ENCODE measurements at places on chromosomes 7 and 10.

DNA sequence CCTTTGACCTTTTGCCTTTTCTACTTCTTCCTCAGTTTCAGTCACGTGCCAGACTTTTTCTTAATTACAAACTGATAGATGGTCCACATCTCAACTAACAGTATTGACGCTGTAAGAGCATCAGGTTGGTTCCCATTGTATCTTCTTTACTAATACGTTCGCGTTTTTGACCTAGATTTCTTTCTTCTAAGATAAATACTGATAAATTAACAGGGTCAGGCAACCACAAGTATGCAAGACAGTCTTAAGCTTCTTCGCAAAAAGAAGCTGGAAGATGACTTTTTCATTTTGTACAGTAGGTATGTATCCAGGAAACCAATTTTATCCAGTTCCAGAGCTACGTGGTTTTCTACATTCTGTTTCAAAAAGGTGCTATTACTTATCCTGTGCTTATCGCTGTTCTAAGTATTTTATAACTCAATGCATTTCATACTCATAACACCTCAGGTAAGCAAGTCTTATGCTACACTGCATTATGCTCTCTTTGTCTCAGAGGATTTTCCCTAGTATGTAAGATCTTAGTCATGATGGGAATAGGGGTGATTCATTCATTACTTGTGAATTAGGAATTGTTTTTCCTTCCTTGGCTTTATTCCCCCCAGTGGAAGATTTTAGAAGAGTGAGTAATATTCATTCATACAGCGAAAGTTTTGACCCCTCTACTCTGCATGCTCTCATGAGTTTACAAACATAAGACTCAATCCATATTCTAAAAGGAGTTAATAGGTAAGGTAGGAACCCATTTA lies 955 bp downstream of the DUS4L start:
- DNase-seq = no peak

DNA sequence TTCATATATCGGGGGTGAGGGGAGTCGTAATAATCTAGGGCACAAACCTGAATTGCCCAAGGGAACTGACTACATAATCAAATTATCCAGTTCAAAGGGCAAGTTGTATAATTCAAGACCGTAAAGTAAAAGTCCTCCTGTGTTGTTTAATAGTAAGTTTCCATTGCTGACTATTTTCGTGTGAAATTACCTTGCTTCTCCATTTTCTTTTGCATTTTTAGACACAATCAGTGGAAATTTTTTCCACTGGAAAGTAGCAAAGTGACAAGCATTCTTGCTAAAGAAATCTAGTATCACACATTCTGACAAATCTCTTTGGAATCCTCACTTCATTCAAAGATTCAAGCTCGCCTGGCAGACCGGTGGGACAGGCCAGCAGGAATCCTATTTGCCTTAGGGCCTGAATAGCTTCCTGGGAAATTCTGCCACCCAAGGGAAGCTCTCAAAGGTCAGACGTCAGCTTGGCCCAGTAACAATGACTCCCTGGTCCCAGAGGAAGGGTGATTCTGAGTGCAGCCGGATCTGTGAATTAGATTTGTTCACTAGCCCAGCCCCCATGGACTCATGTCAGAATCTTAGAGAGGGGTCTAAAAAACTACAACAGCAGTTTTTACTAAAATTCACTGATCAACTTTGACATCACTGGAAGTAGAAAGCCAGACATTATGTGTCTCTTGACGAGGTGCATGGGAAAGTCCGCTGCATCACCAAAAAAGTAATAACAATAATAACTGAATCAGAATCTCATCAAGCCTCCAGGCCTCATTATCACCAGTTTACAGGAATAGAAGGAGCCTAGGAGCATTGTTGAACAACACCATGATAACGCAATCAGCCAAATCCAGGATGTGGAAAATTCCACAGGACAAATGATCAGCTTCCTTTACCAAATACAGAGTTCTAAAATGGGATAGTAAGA lies 161.0 kb downstream of the SKIDA1 start:
- DNase-seq = no peak

DNA sequence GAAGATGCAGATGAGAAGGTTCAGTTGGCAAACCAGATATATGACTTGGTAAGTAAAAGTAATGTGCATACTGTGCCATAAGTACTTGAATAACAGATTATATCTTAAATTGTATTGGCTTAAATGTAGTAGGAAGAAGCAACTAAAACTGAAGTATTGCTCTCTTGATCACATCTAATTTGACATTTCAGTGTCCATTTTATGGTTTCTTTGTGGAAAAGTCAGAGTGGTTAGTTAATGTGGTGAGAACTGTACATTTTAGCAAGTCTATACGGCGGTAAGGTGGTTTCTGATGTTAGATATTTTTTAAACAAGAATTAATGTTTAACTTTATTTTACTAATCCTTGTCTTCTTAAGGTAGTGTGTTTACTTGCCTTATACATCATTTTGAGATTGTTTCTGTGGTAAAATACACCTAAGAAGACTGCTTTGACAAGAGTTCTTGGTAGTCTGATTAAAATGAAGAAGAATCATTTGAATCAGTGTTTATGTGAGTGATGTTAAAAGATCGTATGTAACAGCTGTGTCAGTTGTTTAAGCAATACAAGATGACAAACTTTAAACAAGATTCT lies 5.1 kb downstream of the ING3 start:
- no peak for DNase-seq

DNA sequence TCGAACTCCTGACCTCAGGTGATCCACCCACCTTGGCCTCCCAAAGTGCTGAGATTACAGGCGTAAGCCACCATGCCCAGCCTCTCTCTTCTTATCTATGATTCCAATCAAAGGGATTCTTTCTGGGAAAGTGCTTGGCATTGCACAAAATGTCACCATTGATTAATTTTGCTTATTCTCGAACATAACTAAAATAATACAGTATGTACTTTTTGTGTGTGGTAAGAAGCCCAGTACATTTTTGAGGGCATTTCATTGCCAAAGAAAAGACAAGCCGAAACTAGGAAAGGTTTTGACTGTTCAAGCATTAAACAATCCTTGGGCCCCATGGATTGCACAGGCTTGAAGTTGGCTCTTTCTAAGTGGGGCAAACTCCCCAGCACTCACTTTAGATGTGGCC lies 18.3 kb upstream of the CACUL1 start:
- DNase-seq = no peak

DNA sequence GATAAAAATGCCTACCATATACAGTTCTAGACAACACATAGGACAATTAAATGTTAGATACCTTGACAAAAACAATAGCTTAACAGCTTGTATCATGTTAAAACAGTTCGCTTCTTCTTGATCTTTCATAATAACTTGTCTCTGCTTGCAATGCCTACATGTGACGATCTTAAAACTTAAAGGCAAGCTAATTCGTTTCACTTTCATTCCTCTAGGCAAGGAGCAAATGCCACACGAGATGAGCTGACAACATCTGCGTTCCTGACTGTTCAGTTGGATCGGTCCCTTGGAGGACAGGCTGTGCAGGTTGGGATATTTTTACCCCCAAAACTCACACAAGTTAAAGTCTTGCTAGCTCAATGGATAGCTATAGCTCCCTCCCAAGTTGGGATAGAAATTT lies 51.6 kb upstream of the ARL4A start:
- no peak for DNase-seq

DNA sequence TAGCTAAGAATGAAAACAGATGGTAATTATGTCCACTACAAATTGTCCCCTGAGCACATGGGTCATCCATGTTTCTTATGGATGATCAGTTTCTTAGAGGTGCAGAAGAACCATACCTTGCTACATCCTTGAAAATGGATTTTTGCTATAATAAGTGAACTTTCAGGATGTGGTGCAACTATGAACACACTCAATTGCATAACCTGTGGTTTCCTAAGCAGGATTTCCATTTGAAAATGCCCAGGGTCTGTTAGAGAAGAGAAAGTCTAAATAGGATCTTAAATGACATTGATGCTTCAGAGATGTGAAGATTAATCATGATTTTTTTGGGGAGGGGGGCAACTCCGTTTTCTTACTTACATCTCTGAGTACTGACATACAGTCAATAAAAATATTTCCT lies 39.6 kb upstream of the CACNB2 start:
- no peak for DNase-seq

- no peak for DNase-seq
Observed at GRCh38 chr7:157297185-157297584, 39.6 kb upstream of the DNAJB6 start.

- no peak for DNase-seq
Observed at GRCh38 chr7:95045236-95045923, 138.0 kb downstream of the PPP1R9A start.

DNA sequence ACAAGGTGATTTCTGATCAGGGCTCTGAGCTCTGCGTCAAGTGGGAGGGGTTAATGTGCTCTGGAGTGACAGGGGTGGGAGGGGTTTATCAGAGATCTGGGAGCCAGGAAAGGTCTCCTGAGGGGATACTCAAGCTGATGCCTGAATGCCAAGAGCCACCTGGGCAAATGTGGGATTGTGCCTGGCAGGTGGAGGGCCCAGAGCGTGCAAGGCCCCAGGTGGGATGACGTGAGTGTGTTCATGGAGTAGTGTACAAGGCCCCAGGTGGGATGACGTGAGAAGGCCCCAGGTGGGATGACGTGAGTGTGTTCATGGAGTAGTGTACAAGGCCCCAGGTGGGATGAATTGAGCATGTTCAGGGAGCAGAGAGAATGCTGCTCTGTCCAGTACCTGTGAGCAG lies 610.3 kb downstream of the PTPRN2 start:
- no peak for DNase-seq

DNA sequence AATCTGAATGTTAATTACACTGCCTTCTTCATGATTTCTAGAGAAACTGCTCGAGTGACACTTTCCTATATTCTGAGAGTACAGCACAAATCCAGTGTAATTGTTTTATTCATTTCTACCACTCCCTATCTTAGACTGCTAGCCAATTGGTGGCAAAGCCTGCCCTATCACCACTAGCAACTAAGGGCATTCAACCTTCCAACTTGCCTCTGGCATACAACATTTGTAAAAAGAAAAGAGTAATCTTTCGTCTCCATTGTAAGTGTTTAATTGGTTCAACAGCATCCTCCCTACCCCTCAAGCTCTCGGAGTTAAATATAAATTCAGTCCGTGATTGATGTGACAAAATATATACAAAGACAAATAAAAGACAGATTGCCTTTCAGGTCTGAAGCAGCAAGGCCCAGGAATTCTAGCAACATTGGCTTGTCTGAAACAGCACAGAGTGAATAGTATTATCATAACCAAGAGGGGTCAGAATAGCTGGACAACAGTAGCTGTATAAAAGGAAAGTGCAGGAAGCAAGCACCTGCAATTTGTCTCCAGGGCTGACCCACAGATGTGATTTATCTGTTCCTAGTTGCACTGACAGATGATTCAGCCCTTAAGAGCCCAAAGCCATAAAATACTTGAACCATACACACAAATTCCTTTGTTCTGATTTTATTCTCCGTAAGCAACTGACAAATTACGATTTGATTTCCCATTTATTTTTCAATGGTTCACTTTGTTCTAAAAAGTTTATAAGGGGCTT lies 47.6 kb upstream of the ANKRD1 start:
- no peak for DNase-seq

DNA sequence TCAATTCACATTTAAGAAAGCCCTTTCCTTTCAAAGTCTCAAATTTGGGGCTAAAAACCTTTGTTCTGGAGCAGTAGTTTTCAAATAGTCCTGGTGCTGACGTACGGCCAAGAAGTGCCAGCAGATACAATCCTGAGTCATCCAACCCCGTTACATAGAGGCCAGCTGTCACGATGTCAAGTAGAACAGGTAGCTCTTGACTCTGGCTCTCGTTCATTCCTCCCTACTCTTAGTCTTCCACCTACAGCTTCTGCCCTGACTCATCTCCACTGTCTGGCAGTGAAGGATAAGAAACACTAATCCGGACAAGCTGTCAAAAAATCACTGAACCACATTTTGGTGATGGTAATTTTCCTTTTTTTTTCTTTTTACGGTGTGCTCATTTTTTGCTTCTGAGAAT lies 132.4 kb upstream of the PTN start:
- no peak for DNase-seq

- no peak for DNase-seq
Observed at GRCh38 chr7:12567015-12567414, 3.5 kb upstream of the SCIN start.

DNA sequence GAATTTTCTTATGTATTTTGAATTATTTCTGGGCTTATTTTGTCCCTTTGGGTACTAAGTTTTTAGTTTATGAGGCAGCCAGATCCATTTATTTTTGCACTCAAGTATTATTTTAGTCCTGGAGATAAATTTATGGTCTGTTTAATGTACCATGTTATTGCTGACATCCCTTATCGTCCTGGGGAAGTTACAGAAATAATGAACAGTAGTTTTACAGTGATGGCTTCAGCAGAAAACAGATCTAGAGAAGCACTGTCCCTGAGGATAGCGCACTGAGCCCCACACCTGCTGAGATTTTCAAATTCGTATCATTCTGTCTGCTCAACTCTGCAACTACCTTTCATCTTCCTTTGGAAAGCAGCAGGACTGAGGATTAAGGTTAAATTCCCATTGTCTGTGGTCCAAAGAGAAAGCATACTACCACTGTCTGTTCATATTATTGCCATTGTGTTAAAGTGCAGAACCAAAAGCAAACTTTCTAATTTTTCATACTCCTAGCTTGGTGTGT lies 168.3 kb downstream of the SNX13 start:
- no peak for DNase-seq

DNA sequence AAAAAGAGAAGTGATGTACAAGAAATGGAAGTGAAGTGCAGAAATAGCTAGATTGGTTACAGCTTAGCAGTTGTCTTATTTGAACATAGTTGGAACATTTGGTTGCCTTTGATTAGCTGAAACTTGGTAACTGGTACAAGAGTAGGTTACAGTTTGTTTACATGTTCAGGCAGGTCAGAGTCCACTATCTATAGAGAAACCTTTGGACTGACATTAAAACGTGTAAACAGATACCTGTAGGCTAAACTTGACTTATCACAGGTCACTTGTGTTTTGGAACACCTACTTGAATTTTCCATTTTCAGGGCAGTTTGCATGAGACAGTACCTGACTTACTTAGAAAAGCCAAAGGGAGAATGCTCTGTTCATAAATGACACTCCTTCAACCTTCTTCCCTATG lies 28.5 kb upstream of the CYP2C8 start:
- DNase-seq = no peak

GRCh38 chr10:98610836-98611235 lies 164.1 kb upstream of the HPS1 start:
- DNase-seq = no peak

- no peak for DNase-seq
Observed at GRCh38 chr10:15739254-15739970, 19.7 kb upstream of the ITGA8 start.

DNA sequence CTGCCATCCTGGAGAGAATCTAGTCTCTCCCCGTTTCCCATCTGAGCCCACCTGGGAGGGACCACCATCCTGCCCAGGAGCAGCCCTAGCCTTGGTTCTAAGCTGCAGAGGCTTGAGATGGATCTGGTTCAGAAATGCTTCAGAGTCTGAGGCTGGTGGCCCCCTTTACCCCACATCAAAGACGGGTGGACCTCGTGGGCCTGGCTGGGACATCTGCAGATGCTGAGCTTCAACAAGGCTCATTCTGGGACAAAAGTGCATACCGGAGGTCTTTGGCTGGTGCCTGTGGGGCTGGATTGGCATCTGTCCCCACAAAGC lies 4.9 kb upstream of the IRF5 start:
- no peak for DNase-seq
